Activated CD8-positive, alpha-beta T cell treated with anti-CD3 and anti-CD28 coated beads, Interleukin-2, amount 10 ng/mL, durations not matched to agents 7 days and 5 days (primary cell): ENCODE measurements at places on chromosomes 4 and X.
A peak's percentile ranks its signal among the peaks of the same experiment; 100 is the strongest.

DNA sequence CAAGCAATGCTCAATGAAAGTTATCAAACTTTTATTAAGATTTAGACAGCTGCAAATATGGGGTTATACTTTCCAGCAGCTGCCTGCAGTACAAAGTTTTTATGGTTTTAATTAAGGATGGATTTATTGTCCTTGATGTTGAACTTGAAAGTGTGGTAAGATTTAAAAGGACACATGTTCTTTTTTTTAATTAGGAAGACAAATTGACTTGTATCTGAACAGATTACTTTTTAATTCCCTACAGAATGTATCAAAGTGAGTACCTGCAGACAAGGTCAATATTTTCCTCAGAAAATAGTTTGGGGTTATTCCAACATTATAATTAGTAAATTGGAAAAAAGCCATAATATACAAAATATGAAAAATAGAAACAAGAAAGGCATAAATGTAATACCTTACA is 218.2 kb upstream of the NEIL3 start:
- no peaks in the 10 kb centered on the region for H3K36me3 ChIP-seq
- DNase-seq, result no peak
- H3K4me1 ChIP-seq, result no peaks in the 10 kb centered on the region
- H3K27me3 ChIP-seq, result no peaks in the 10 kb centered on the region
- H3K4me3 ChIP-seq, result no peak overlapping the region
- no peak overlapping the region for H3K27ac ChIP-seq

- DNase-seq, result no peak
- no peaks in the 10 kb centered on the region for H3K27me3 ChIP-seq
- no peak overlapping the region for H3K4me3 ChIP-seq
- H3K4me1 ChIP-seq, result no peaks in the 10 kb centered on the region
- no peak overlapping the region for H3K27ac ChIP-seq
- no peaks in the 10 kb centered on the region for H3K36me3 ChIP-seq
Measured at GRCh38 chrX:150084496-150085229, 146.4 kb upstream of the EOLA2 start.

- peak overlapping the region; percentile 81 for H3K27ac ChIP-seq
- peaks cover 49% of the 10 kb centered on the region for H3K36me3 ChIP-seq
- H3K27me3 ChIP-seq, result no peaks in the 10 kb centered on the region
- H3K4me1 ChIP-seq, result peaks cover 26% of the 10 kb centered on the region
Measured at GRCh38 chr4:145075742-145076468, 22.1 kb downstream of the ANAPC10 start.

- H3K4me1 ChIP-seq, result peaks cover 3% of the 10 kb centered on the region
- H3K27ac ChIP-seq, result no peak overlapping the region
- H3K27me3 ChIP-seq, result no peaks in the 10 kb centered on the region
- no peak overlapping the region for H3K4me3 ChIP-seq
- no peaks in the 10 kb centered on the region for H3K36me3 ChIP-seq
Measured at GRCh38 chrX:50067435-50068284, 133.1 kb downstream of the AKAP4 start.

GRCh38 chr4:46389301-46389775 is 590 bp downstream of the GABRA2 start:
- H3K27me3 ChIP-seq, result peaks cover 30% of the 10 kb centered on the region
- no peaks in the 10 kb centered on the region for H3K36me3 ChIP-seq
- H3K4me1 ChIP-seq, result no peaks in the 10 kb centered on the region
- DNase-seq, result no peak

DNA sequence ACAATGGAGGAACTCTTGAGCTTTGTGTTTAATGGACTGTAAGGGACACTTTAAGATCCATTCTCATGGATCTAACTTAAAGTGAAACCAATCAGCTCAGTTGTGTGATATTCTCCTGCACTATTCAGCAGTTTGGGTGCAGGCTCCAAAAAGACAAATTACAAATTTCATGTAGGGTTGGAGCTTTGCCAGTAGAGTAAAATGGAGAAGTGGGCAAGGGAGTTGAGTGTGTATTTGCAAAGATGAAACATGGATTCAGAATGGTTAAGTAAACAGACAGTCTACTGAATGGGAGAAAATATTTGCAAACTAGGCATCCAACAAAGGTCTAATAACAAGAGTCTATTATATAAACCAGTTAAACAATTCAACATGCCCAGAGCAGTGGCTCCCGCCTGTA is 21.2 kb upstream of the MID2 start:
- H3K4me1 ChIP-seq, result no peaks in the 10 kb centered on the region
- no peak overlapping the region for H3K27ac ChIP-seq
- H3K27me3 ChIP-seq, result peaks cover 7% of the 10 kb centered on the region

- DNase-seq, result no peak
- H3K4me1 ChIP-seq, result peaks cover 24% of the 10 kb centered on the region
- peaks cover 53% of the 10 kb centered on the region for H3K27me3 ChIP-seq
- H3K36me3 ChIP-seq, result no peaks in the 10 kb centered on the region
Measured at GRCh38 chr4:121070274-121070673, 2.1 kb downstream of the NDNF start.

GRCh38 chrX:127732709-127733108 is 319.5 kb downstream of the ACTRT1 start:
- no peaks in the 10 kb centered on the region for H3K36me3 ChIP-seq
- no peaks in the 10 kb centered on the region for H3K27me3 ChIP-seq
- DNase-seq, result no peak
- H3K4me3 ChIP-seq, result no peak overlapping the region
- H3K4me1 ChIP-seq, result no peaks in the 10 kb centered on the region

DNA sequence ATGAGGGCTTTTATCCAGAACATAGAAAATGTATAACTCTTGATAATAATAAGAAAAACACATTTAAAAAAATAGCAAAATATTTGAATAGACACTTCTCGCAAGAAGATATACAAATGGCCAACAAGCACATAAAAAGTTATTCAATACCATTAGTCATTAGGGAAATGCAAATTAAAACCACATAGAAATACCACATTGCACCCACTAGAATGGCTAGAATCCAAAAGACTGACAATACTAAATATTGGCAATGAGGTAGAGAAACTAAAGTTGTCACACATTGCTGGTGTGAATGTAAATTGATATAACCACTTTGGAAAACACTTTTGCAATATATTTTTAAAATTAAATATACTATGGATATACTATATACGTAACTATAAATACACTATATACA is 754.3 kb upstream of the MAGEB2 start:
- no peak for DNase-seq
- H3K27me3 ChIP-seq, result no peaks in the 10 kb centered on the region
- H3K27ac ChIP-seq, result no peak overlapping the region
- H3K4me1 ChIP-seq, result no peaks in the 10 kb centered on the region
- H3K36me3 ChIP-seq, result no peaks in the 10 kb centered on the region
- H3K4me3 ChIP-seq, result no peak overlapping the region

DNA sequence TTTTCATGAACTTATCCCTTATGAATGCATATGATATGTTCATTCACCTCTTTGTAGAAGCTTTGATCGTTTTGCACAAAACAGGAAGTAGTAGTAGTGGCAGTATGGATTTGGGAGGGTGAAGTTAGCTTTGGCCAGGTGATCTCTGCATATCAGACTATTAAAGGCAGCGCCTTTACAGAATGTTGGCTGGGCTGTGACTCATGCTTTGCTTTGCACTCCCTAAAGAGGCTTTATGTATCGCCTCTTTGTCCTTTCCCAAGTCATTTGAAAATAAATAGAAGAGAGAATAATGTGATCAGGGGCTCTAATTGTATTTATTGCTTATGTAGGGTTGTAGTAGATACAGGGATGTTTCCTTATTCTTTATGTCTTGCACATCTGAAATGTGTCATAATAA is 50.4 kb downstream of the SHROOM3 start:
- DNase-seq, result no peak
- H3K27me3 ChIP-seq, result peaks cover 7% of the 10 kb centered on the region
- H3K27ac ChIP-seq, result no peak overlapping the region
- H3K4me1 ChIP-seq, result no peaks in the 10 kb centered on the region

- H3K4me1 ChIP-seq, result no peaks in the 10 kb centered on the region
- H3K27ac ChIP-seq, result no peak overlapping the region
- H3K36me3 ChIP-seq, result no peaks in the 10 kb centered on the region
- no peak for DNase-seq
- H3K4me3 ChIP-seq, result no peak overlapping the region
- no peaks in the 10 kb centered on the region for H3K27me3 ChIP-seq
Measured at GRCh38 chr4:1359144-1359501, 12.1 kb downstream of the UVSSA start.

DNA sequence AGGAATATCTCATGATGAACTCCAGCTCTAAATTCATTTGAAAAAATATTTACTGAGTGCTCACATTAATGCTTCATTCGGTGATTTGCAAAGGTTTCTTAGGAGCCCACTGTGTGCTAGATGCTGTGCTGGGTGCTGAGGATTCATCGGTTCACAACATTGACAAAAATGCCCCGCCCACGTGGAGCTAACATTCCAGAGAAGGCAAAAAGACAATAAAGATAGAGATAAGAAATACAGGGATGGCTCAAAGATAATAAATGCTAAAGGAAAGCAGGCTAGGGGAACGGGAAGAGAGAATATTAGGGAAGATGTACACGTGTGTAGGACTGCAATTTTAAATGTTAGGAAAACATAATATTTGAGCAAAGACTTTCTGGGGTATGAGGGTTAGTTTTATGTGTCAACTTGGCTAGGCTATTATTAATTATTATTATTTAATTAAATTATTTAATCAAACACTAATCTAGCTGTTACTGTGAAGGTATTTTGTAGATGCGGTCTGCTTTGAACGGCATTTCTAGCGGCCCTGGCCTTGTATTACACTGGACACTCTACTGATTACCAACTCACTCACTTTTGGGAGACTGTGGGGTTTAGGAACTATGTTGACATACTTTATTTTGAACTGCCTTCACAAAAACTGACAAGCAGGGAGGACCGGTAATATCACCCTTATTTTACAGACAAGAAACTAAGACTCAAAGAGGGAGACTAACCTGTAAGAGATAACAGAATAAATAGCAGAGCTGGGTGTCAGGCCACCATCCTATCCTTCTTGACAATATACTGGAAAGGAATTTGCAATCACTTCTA is 61.9 kb upstream of the IRF2 start:
- DNase-seq, result no peak
- peaks cover 7% of the 10 kb centered on the region for H3K36me3 ChIP-seq
- H3K4me3 ChIP-seq, result peak overlapping the region; percentile 95
- peaks cover 41% of the 10 kb centered on the region for H3K4me1 ChIP-seq

DNA sequence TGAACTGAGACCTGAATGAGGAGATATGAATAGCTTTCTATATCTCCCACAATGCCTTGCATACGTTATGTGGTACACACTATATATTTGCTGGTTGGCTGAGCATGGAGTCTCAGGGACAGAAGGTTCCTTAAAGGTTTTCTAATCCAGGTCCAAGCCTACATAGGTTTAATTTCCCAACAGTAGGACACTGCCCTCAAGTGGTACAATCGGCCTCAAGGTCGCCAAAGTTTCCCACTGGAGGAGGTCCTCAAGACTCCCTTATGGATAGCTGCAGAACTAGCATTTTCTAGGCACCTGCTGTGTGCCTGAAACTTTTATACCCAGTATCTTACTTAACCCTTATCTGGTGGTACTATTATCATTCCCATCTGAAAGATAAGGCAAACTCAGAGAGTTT is 21.0 kb upstream of the EFNB1 start:
- H3K27me3 ChIP-seq, result peaks cover 10% of the 10 kb centered on the region
- no peak overlapping the region for H3K27ac ChIP-seq
- no peak for DNase-seq
- no peaks in the 10 kb centered on the region for H3K4me1 ChIP-seq
- H3K4me3 ChIP-seq, result no peak overlapping the region

DNA sequence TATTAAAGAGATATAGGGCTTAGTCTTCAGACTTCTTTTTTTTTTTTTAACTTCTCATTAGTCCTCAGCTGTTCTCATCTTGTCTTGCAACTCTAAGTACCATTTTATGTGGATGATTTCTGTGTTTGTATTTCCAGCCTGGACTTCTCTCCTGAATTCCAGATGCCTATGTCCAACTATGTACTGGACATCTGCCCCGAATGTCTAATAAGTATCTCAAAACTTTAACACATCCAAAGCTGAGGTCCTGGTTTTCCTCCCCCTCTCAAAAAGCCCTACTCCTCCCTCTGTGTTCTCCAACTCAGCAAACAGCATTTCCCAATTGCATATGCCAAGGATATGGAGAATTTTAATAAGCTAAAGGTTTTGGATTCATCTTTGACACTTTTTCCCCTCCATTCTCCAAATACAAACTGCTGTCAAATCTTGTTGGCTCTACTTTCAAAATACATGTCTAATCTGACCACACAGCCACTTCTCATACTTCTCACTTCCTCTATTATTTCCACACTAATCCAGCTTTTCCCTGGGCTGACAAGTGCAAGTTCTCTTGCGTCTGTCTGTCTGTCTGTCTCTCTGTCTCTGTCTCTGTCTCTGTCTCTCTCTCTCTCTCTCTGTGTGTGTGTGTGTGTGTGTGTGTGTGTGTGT is 79.8 kb downstream of the CLCN5 start:
- no peak overlapping the region for H3K4me3 ChIP-seq
- peaks cover 4% of the 10 kb centered on the region for H3K4me1 ChIP-seq
- DNase-seq, result no peak
- H3K27ac ChIP-seq, result no peak overlapping the region
- H3K36me3 ChIP-seq, result no peaks in the 10 kb centered on the region

- no peak for DNase-seq
- H3K4me1 ChIP-seq, result peaks cover 50% of the 10 kb centered on the region
- peaks cover 63% of the 10 kb centered on the region for H3K36me3 ChIP-seq
- H3K27ac ChIP-seq, result peak overlapping the region; percentile 8
- H3K4me3 ChIP-seq, result no peak overlapping the region
Measured at GRCh38 chrX:11768039-11768438, 10.0 kb downstream of the MSL3 start.

- H3K4me3 ChIP-seq, result no peak overlapping the region
- peaks cover 8% of the 10 kb centered on the region for H3K4me1 ChIP-seq
- no peaks in the 10 kb centered on the region for H3K36me3 ChIP-seq
- DNase-seq, result peak; percentile 55
- no peak overlapping the region for H3K27ac ChIP-seq
Measured at GRCh38 chrX:13646154-13646549, 6.8 kb upstream of the TCEANC start.

DNA sequence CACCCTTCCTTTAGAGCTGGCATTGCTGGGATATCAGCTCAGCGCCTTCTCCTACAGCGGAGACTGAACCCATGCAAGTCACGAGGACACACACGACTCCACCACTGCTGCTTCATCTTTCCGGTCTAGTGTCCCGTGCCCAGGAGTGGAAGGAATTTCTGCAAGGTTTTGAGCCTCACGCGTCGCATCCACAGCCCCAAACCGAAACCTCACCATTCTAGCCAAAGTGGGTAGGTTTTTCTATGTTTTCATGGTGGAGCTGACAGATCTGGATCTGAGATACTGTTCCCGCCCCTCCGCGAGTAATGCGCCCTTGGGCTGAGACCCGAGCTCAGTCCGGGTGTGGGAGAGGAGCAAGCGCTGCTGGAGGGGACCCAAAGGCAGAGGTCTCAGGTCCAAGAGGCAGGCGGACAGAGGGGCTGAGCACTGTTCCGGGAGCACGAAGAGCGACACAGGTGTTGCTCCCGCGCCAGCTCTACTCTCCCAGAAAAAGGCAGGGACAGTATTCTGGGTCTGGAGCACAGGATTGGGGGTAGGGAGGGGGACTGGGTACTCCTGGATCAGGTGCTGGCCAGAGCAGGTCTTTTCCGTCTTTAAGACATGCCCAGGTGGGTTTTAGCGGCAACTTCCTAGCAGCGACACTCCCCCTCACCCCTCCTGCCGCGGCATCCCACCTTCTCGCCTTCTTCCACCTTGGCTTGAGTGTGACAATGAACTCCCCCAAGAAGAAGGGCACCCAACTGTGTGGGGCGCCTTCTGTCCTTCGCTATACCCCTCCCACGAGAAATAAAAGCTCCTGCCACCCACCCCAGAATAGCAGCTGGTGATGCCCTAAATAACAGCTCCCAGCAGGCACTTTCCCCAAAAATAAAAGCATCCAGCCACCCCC is 1.8 kb downstream of the EPHA5 start:
- DNase-seq, result no peak
- H3K4me1 ChIP-seq, result peaks cover 7% of the 10 kb centered on the region
- no peak overlapping the region for H3K27ac ChIP-seq

GRCh38 chr4:126564283-126564854 is 1068.4 kb upstream of the INTU start:
- H3K36me3 ChIP-seq, result no peaks in the 10 kb centered on the region
- H3K27ac ChIP-seq, result no peak overlapping the region
- no peak overlapping the region for H3K4me3 ChIP-seq
- DNase-seq, result no peak
- H3K4me1 ChIP-seq, result no peaks in the 10 kb centered on the region
